ENCODE measurements at places on chromosomes 7 and 10. TPM values are rescaled to one million over a fixed set of nuclear protein-coding genes. Genes with fewer than 3 reads are reported as not detected.

ZNF503 gene
- not detected for polyA plus RNA-seq

PBLD gene
- 0.45 TPM for polyA plus RNA-seq

SUGCT gene
- polyA plus RNA-seq, result 1.3 TPM

INMT gene
- not detected for polyA plus RNA-seq

MCM7 gene
- polyA plus RNA-seq, result 33.4 TPM

MMD2 gene
- polyA plus RNA-seq, result not detected

KLHDC10 gene
- polyA plus RNA-seq, result 2.1 TPM

MBL2 gene
- not detected for polyA plus RNA-seq

Data from IgD-negative memory B cell (primary cell).